Dermis blood vessel endothelial cell (primary cell): ENCODE measurements at places on chromosomes 2 and 18. TPM values are rescaled to one million over a fixed set of nuclear protein-coding genes. Genes with fewer than 3 reads are reported as not detected.

The AOX1 gene
- 2.4 and 2.6 TPM in 2 replicates for total RNA-seq

The RAX gene
- not detected in 2 replicates for total RNA-seq

The TWIST2 gene
- 0.56 TPM in 1 of 2 replicates, not detected in the other for total RNA-seq

The FOSL2 gene
- total RNA-seq, result 58.4 and 59.1 TPM in 2 replicates

The DSG4 gene
- not detected in 2 replicates for total RNA-seq

The TANC1 gene
- 92.6 and 99.7 TPM in 2 replicates for total RNA-seq

The INHBB gene
- total RNA-seq, result 8.5 and 11.8 TPM in 2 replicates

The CFAP221 gene
- 0.17 TPM in 1 of 2 replicates, not detected in the other for total RNA-seq

The RAPGEF4 gene
- 30.5 TPM in 2 replicates for total RNA-seq

The XDH gene
- total RNA-seq, result not detected in 2 replicates

The C2orf81 gene
- total RNA-seq, result 0.14 and 0.17 TPM in 2 replicates

The CNDP1 gene
- total RNA-seq, result not detected in 2 replicates

The RTP5 gene
- total RNA-seq, result not detected in 2 replicates

The GPC1 gene
- total RNA-seq, result 8.3 and 11.3 TPM in 2 replicates

The IL36RN gene
- not detected in 2 replicates for total RNA-seq

The ATF2 gene
- total RNA-seq, result 56.8 and 66.5 TPM in 2 replicates

The TMEM163 gene
- 0.09 and 0.34 TPM in 2 replicates for total RNA-seq
